ENCODE measurements at places on chromosomes 2 and 18.

DNA sequence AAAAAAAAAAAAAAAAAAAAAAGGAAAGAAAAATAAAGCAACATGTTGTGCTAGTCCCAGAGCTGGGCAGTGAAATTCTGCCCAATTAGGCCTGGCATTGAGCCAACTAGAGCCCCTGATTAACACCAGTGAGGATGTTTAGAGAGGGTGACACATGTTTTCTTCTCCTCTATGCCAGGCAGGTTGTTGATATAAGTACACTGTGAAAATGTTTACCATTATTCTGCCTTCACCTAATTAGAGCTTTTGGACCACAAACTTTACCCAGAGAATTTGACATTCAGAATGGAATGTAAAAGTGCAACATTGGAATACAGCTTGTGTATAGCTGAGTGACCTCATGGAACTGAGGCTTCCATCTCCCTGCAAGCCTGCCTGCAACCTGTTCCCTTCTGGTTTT lies 95.9 kb upstream of the MSH2 start:
- DNase-seq: no peak

DNA sequence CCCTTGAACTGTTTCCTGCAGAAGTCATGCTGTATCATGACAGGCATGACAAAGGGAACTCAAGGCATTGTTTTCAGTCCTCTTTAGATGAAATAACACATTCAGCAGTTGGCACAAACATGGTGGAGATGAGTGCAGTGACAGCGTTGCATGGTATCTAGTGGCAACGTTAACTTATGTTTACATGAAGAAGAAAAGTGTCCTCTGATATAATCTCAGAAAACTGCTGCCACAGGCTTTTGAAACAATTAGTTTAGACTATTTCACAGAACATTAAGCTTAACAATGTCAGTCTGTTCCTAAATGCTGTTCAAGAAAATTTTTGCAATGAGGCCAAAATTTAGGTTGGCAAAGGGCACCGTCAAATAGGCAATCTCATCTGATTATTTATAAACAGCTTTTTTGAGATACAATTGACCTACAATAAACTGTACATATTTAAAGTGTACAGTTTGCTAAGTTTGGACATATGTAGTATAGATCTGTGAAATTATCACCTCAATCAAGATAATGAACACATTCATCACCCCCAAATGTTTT lies 64.7 kb downstream of the LYPD6B start:
- no peak for DNase-seq

- DNase-seq: no peak
Observed at GRCh38 chr18:58247363-58247834, 203.4 kb downstream of the NEDD4L start.

GRCh38 chr2:196390243-196391148 lies 219.1 kb upstream of the STK17B start:
- DNase-seq: no peak

DNA sequence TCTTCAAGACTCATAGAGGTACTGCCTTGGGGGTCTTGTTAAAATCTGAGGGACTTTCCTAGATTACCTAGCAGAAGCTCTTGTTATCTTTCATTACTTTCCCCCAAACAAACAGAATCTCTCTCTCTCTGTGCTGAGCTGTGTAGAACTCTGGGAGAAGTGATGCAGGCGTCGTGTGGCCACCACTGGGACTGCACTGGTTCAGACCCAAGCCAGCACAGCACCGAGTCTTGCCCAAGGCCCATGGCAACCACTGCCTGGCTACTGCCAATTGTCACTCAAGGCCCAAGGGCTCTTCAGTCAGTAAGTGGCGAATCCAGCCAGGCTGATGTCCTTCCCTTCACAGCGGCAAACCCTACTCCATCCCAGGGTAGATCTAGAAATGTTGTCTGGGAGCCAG lies 28.6 kb downstream of the PPP1R1C start:
- no peak for DNase-seq

DNA sequence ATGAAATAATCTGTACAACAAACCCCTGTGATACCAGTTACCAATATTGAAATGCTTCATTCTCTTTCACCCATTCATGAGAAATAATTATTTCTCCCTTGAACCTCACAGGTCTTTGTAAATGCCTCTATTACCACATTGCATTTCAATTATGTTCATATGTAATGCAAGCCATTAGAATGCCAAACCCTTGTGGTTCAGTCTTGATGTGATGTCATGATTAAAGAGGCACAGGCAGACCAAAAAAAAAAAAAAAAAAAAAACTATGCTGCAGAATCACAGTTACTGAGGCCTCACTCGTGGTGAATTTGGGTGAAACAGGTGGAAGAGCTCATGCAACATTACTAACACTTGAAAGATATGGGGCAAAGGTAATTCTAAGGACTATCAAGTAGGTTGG lies 9.4 kb upstream of the EPG5 start:
- DNase-seq: no peak

GRCh38 chr2:12211326-12212175 lies 465.1 kb downstream of the LPIN1 start:
- DNase-seq: no peak

Measured in stimulated activated CD8-positive, alpha-beta memory T cell treated with anti-CD3 and anti-CD28 coated beads, Interleukin-2, amount 100 ng/mL, for 48 hours (primary cell).